ENCODE measurements at places on chromosomes 7 and 10.

- DNase-seq = no peak
Observed at GRCh38 chr10:114431414-114432135, 27.3 kb upstream of the AFAP1L2 start.

- no peak for DNase-seq
Observed at GRCh38 chr7:73811760-73812168, 19.0 kb upstream of the CLDN4 start.

DNA sequence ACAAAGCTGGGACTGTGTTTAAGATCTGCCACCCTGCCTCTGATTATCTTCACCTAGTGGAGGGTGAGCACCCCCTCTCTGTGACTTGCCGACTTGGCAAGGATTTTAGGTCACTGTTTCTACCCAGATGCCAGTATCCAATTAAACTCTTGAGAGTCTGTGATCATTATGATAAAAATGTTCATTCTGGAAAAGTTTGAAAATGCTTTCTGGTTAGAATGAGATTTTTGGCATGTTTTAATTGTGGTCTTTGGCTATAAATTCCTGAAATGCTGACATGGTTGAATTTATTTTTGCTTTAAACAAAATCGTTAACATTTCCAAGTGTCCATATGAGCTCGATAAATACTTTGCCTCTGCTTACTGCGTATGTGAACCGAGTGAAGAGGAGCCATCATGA, 221.4 kb downstream of the BICC1 start:
- DNase-seq = no peak

GRCh38 chr7:37973915-37974314, 53.5 kb downstream of the EPDR1 start:
- no peak for DNase-seq

DNA sequence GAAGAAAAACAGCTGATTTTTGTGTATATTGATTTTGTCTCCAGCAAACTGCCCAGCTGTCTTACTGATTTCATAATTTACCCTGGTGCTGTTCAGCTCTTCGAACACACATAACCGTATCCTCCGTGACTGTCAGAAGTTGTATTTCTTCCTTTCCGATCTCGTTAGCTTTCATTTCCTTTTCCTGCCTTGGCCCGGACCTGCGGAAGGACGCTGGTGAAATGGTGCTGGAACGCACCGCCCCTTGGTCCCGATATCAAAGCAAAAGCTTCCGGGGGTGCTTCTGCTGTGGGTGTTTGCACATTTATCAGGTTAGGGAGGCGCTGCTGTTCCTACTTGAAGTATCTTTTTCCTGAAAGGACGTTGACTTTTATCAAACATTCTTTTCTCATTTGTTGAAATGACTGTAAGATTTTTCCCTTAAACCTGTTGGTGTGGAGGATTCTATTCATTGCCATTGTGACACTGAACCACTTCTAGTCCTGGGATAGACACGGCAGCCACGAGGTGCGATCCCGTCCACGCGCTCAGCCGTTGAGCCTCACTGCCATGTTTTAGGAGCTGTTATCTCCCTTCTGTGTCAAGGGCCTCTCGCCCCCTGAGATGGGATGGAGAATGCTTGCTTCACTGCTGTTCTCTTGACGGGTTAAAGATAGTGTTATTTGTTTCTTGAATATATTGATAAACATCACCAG, 72.6 kb downstream of the FOXL3 start:
- DNase-seq = no peak

Data from esophagus squamous epithelium (tissue), 5 donors.